ENCODE measurements at places on chromosomes 5 and 9. TPM values are rescaled to one million over a fixed set of nuclear protein-coding genes. Genes with fewer than 3 reads are reported as not detected.
A peak's percentile ranks its signal among the peaks of the same experiment; 100 is the strongest.

DNA sequence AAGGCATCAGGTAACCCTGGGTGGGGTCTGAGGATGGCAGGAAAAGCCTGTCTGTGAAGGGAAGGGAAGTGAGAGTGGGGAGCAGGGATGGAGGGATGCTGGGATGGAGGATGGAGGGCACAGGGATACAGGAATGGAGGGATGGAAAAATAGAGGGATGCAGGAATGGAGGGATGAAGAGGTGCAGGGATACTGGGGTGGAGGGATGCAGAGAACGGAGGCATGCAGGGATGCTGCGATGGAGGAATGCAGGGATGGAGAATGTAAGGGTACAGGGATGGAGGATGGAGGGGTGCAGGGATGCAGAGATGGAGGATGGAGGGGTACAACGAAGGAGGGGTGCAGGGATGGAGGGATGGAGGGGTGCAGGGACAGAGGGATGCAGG, 9.1 kb downstream of the PTGES2 start:
- no peak for DNase-seq

DNA sequence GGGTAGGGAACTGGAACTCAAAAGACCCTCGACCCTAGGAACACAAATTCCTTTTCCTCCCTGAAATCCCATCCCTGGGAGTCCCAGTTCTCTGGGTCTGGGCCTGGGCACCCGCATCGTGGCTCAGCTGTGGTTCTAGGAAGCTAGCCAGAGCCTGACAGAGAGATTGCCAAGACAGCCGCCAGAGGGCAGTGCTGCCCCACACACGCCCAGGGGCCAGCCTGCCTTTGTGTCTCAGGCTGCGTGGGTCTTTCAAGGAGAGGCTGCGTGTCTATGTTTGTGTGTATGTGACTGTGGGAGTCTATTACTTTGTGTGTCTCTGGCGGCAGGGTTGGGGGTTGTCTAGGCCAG, 32.0 kb upstream of the TTLL11 start:
- peak; percentile 82 for DNase-seq

DNA sequence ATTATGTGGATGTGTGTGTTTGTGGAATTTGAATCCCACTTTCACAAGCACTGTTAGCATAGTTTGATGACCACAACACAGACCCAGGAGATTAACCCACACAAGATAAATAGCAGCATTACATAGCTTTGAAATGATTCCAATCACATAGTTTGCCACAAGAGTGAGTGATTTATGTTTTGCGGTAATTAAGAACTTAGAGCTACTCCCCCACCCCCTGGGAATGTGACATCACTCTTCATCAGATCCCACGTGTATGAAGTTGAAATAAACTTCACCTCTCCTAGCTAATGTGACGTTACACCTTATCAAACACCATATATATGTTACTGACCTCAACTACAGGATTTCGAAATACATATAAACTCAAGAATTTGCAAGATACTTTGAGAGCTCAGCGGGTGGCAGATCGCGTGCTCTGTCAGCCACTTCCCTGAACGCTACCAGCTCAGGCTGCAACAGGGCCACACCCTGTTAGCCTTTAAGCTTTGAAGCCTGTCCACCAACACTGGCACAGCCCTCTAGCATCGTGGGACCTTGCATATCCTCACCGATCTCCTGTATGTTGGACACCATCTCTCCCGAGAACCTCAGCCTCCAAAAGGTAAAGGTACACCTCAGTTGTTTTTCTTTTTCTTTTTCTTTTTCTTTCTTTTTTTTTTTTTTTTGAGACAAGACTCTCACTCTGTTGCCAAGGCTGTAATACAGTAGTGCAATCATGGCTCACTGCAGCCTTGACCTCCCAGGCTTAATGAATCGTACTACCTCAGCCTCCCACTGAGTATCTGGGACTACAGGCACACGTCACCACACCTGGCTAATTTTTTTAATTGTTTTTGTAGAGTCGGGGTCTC, 1.7 kb upstream of the AGTPBP1 start:
- DNase-seq = peak; percentile 38

Gene ENHO
- 11.3 TPM for total RNA-seq

DNA sequence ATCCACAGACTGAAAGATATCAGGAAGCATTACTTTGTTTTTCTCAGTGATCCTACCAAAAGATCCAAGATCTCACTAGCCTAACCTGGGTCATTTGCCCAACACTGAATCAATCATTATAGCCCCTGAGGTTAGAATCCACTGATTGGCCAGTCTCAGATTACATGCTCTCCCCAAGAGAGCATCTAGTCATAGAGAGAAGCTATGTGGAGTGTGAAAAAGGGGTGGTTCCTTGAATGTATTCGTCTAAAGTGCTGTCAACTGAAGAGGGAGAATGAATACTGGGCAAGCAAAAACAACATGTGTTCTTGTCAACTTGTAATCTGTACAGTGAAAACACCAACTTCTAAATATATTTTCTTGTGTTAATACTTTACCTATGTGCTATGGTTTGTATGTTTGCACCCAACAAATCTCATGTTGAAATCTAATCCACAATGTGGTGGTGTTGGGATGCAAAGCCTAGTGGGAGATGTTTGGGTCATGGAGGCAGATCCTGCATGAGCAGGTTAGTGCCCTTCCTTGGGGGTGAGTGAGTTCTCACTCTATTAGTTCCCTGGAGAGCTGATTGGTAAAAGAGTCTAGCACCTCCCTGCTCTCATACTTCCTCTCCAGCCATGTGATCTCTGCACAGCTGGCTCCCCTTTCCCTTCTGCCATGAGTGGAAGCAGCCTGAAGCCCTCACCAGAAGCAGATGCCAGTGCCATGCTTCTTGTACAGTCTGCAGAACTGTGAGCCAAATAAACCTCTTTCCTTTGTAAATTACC, 60.3 kb upstream of the PJA2 start:
- DNase-seq = no peak

Gene GMCL2
- total RNA-seq = not detected

DNA sequence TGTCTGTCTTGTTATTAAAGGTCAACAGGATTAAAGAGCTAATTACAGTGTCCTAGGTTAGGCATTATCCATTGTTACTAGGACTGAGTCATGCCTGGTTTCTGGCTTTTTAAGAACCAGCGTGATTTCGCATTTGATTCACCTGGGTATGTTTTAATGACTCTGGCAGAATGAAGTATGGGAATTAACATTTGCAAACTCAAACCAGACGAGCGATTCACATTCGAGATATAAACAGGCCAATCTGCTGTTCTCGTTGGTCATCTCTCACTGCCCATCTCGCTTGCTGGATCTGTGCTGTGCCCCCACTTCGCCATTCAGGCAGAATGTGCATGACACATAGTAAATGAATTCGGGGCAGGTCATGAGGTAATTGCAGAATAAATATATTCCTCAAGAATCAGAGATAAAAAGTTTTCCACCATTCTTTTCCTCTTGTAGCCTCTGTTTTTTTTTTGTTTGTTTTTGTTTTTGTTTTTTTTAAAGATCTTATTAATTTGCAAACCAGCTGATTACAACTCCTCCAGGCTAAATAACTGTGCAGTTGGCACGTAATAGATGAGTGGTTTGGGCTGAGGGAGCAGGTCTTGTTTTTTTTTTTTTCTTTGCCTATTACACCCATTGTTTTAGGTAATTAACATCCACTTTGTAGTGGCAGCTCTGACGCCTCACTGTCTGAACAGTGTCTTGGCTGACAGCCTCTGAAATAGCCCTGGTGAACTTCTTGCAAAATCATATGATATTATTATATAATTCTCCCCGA, 313.5 kb upstream of the MSX2 start:
- no peak for DNase-seq

- DNase-seq = no peak
These were observed 32.1 kb downstream of the RAPGEF1 start for GRCh38 chr9:131707733-131708157.

Gene C5orf47
- 0.11 TPM for total RNA-seq

GRCh38 chr9:133683586-133684120, 47.5 kb downstream of the DBH start:
- no peak for DNase-seq

DNA sequence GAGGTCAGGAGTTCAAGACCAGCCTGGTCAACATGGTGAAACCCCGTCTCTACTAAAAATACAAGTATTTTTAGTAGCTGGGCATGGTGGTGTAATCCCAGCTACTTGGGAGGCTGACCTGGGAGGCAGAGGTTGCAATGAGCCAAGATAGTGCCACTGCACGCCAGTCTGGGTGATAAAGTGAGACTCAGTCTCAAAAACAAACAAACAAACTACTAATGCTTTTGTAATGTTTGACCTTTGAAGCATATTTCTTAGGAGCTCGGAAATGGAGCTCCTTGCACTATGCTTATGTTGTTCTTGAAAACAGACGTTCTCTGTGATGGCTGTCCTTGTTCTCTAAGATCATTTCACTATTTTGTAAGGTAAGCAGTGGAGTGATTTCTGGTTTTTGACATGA, 6.0 kb downstream of the F2RL2 start:
- DNase-seq = no peak

- DNase-seq = no peak
These were observed 36.3 kb downstream of the FAM163B start for GRCh38 chr9:133572821-133573361.

Gene DMRT3
- not detected for total RNA-seq

DNA sequence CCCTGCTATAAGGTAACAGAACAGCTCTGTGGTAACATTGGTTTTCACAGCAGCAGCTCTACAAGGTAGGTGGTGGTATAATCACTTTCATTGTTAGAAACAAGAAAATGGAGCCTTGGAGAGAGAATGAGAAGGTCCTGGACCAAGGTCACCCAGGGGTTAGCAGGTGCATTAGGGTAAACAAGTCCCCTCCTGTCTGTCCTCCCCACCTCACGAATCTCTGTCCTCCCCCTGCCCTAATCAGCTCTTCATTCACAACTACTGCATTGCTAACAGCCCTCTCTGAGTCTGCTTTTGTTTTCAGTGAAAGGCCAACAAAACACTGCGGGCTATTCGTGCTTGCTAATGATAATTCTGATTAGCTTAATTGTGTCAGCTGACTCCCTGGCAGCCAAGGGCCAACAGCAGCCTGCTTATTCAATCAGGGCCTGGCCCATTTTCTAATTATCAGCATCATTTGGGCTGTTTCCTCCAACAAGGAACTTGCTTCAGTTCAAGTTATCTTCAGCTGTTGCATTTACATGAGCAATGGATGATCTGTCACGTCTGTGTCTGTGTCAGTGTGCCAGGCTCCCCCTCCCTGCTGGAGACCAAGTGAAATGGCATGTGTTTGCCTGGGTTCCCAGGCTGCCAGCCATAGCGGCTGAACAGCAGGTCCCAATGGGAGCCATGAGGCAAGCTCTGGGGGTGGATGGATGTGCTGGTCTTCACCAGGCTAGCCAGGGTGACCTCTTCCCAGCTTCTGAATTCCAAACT, 56.7 kb upstream of the EQTN start:
- DNase-seq = no peak

GRCh38 chr9:1522219-1522767, 472.1 kb downstream of the DMRT2 start:
- no peak for DNase-seq

Gene ISCA1
- 33.3 TPM for total RNA-seq

DNA sequence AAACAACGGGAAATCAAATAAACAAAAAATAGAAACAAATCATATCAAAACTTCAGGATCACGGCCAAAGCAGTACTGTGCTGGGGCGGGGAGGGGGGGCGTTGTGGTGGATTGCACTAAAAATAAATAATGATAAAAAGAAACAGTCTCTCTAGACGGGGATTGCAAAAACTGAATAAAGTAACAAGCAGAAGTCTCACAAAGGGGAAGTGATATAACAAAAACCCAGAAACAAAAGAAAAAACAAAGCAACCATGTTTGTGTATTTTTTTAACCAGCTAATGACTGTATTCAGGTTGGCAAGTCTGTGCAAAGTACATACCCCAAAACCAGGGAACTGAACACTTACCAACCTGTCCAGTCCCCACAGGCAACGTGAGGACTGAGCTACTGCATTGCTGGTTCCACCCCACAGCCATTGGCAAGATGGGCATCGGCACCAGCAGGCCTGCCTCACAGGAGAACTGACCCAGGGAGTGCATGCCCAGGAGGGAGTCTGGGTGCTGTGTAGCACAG, 24.1 kb downstream of the BICD2 start:
- no peak for DNase-seq

Gene TPM2
- total RNA-seq = 225 TPM

Gene ACTBL2
- not detected for total RNA-seq

Gene FOXI1
- total RNA-seq = not detected

DNA sequence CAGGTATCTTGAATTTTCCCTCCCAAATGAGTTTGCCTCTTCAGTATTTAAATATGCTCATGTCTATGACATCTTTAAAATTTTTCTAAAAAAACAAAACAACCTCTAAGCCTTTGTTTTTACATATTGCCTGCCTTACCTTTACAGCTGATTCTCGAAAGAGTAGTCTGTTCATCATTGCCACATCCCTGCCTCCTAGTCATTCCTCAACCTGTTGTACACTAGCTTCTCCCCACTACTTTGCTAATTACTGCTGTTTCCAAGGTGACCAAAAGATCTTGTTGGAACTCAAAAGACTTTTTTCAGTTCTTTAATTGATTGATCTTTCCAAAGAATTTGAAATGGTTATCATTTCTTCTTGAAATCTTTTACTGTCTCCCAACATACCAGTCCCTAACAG, 1.9 kb upstream of the NADK2 start:
- no peak for DNase-seq

DNA sequence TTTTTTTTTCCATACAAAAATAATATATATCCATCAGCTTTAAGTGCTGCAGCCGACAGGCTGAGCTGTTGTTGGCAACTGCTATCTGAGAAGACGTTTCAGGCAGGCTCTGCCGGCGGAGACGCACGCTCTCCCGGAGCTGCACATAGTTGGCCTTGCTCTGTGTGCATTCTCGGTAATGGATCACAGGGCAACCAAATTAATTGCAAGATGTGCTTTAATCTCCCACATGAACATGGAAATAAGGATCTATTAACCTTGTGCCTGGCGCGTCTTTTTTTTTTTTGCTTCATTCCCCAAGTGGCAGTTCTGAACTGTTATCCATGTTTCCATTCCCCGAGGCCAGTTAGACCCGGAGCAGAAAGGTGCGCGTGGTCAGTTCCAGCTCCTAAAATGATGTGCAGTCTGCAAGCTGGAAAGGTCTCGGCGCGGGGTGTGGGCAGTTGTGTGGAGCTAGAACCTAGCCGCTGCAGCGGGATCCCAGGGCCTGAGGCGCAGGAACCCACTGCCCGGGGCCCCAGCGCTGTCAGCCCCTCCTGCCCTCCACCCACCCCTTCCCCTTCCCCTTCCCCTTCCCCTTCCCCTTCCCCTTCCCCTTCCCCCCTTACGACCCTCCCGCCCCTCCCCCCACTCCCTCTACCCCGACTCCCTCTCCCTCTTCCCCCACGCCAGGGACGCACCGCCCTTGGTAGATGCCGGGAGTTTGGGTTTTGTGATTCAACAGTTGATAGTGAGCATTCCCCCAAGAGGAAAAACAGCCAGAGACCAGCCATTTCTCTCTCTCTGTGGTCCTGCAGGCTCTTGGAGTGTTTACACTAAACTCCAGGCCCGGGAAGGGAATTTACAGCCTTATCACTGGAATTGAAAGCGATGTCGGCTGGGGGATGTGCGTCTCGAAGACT, 137.8 kb downstream of the CEP120 start:
- DNase-seq = peak; percentile 35

GRCh38 chr9:95268681-95269080, 48.8 kb downstream of the FANCC start:
- DNase-seq = peak; percentile 38

GRCh38 chr5:89396278-89396954, 513.4 kb upstream of the MEF2C start:
- DNase-seq = no peak

All from H9 (cell line).